ENCODE measurements at places on chromosomes 13 and 19.

- DNase-seq, result peak; percentile 4
Observed at GRCh38 chr13:109569958-109570711, 216.2 kb downstream of the IRS2 start.

GRCh38 chr13:30169442-30169841 lies 137.9 kb downstream of the KATNAL1 start:
- no peak for DNase-seq

GRCh38 chr19:11736696-11737095 lies 2.0 kb downstream of the ZNF823 start:
- DNase-seq, result no peak

- DNase-seq, result no peak
Observed at GRCh38 chr13:41673640-41674039, 216.3 kb downstream of the RGCC start.

DNA sequence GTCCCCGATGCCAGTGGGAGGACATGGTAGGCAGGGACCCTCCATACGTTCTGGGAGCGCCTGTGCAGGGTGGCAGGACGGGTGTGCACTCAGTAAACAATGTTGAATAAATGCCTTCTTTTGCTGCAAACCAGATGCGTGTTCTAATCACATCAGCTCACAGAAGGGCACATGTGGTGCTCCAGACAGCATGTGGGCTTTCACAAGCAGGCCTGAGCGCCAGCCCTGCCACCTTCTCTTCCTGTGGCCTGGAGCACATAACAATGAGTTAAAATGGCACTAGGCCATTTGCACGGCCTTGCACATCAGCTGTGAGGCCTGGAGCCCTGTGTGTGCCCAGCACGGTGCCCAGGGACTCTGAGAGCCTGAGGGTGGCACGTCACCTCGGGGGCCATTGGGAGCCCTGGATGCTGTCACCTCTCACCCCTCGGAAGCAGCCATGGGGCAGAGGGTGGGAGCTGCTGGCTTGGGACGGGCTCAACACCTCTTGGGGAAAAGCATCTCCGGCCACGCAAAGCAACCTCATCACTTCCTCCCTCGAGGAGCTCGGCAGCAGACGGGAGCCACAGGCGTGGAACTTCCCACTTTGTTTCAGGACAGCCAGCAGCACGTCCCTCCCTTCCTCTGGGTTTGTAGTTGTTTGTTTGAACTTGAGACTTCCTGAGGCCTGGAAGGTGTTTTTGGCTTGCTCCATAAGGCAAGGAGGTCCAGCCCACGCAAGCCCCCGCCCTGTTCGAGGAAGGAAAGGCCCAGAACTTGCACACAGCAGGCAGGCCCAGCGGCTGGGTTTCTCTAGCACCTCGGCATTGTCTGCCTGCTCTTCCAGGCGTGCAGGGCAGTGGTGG lies 9.8 kb downstream of the MCF2L start:
- no peak for DNase-seq

- DNase-seq, result no peak
Observed at GRCh38 chr13:91664039-91664438, 265.6 kb downstream of the GPC5 start.

DNA sequence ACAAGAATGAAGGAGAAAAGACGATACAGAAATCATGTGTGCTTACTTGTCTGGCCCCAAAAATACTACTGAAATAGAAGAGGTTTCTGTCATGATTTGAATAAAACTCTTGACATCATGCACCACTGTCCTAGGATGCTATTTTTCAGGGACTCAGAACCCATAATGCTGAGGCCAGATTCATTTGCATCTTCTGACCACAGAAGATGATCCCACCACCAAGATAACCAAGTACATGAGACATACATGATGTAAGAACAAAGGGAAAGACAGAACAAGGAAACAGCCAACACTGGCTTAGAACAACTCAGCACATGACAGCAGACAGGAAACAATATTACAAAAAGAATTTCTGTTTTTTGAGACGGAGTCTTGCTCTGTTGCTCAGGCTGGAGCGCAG lies 2.5 kb downstream of the ZNF552 start:
- DNase-seq, result no peak

GRCh38 chr13:20106742-20107141 lies 54.1 kb downstream of the GJA3 start:
- no peak for DNase-seq

DNA sequence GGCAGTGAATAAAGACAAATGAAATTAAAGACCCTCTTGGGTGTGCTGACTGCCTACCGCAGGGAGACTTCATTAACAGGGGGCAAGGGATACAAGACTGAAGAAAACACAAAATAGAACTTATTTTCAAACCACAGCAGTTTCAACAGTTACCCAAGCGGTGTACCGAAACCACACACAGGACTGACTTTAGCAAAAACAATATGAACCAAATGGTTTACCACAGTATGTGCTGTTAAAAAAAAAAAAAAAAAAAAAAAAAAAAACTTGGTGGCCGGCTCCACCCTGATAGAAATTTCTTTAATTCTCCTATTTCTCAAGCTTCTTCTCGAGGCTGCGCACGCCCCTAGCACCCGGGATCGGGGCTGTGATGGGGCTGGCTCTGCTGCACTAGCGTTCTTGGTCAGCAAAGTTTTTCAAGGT lies 42.6 kb downstream of the KLF2 start:
- no peak for DNase-seq

- DNase-seq, result no peak
Observed at GRCh38 chr13:51861723-51862300, at the start of gene CCDC70. CCDC70 (plus strand) TSS chr13:51861969; CDS start chr13:51865412, 3,443 bp downstream.

- no peak for DNase-seq
Observed at GRCh38 chr13:75329723-75330122, 152.2 kb downstream of the TBC1D4 start.

- no peak for DNase-seq
Observed at GRCh38 chr13:112179421-112179820, 112.5 kb downstream of the SOX1 start.

Data from activated CD4-positive, alpha-beta T cell treated with anti-CD3 and anti-CD28 coated beads, Interleukin-2, amount 50 U/mL, for 24 hours (primary cell).